ENCODE measurements at places on chromosomes 2 and 18.

DNA sequence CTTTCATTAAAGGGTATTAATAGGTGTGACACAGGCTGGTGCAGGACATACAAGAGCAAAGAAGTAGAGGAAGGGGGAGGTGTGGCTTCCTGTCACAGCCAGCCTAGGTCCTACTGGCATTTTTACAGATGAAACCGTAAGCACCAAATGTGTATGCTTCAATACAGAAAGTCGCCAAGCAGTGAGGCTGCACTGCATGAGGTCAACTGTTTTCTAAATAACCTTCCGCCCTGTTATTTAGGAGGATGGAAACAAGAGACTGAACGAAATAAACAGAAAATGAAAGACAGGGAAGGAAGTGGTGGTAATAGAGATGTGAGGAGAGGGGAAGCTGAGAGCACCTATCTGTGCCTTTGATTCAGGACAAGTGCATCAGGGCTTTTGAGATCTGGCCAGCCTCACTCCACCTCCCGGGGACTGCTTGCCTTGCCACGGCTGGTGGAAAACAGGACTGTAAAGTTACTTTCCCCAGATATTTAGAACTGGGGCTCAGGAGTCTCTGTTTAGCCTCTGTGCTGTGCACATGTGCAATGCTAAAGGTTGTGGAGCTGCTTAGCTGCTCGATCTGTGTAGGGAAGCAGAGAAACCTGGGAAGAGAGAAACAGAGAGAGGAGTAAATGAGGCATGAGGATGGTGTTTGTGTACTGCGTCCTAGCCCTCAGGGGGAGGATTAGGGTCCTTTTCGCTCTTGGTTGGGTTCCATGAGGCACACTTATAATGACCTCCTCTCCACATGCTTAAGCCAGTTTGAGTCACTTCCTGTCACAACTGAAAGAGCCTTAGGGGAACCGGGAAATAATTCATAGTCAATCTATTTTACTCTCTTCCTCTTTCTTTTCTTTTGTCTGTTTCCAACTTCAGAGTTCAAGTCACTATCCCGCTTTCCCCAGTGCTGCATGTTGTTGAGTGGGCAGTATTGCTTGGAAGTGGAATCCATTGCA lies 62.3 kb upstream of the BOD1L2 start:
- no peak for DNase-seq

DNA sequence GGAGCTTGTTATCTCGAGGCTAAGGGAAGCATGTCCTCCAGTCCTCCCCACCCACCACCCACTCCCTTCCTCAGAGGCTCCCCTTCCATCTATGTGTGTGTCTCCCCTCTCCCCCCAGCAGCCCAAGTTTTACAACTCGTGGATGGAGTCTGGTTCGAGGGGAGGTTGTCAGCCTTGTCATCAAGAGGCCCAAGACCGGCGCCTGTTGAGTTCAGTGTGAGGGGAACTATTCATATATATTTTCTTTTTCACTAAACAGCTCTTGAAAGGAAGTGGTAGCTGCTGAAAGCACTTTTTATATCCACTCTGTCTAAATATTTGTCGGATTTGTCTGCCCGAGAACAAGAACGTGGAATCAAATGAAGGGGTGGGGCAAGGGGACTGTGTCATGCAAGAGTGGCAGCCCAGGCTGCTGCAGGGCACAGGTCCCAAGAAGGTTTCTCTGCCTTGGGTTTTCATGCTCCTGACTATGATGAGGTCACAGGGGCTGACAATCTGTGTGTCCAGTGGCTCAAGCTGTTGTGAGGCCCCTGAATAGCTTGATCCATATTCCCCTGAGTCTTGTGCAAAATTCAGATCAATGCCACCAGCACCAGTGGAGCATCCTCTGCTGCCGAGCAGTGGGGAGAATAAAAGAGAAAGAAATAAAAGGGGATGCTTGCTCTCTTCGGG lies 35.0 kb downstream of the NRP2 start:
- DNase-seq = no peak

DNA sequence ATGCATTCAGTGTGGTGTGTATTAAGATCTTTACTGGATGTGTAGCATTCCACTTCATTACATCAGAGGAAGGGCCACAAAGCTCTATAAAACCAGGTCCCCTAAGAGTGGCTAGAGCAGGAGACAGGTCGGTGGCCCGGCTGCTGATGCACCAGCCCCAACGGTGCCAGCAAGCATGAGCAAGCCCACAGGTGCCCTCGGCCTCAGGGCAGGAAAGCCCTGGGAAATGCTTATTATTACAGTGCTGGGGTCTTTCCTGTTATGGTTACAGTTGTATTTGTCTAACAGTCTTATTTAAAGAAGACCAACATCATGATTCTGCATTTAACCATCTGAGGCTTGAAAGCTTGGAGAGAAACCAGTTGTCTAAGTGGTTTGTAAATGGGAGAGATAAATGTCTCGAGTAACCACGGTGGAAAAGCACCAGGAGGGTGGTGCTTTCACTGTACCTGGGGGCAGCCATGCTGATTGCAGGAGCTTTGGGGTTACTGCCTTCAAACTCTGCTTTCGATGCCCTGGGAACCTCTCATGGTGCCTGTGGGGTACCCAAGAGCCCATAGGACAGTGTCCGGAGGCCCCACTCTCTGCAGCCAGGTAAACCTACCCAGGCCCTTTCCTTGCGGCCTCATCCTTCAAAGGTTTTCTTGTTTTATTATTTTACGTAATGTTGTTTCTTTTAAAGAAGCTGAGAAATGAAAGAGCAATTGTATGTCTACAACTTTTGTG lies 133.1 kb downstream of the SH3RF3 start:
- DNase-seq = no peak

- DNase-seq = no peak
Measured at GRCh38 chr2:207184348-207184747, 18.6 kb upstream of the KLF7 start.

- DNase-seq = no peak
Measured at GRCh38 chr2:179939259-179939658, 67.8 kb downstream of the CWC22 start.

GRCh38 chr2:69961496-69961895 lies at the start of gene ASPRV1:
Gene ASPRV1 (minus strand): TSS chr2:69961631. CDS start chr2:69961436, 195 bp downstream.
- DNase-seq = no peak

DNA sequence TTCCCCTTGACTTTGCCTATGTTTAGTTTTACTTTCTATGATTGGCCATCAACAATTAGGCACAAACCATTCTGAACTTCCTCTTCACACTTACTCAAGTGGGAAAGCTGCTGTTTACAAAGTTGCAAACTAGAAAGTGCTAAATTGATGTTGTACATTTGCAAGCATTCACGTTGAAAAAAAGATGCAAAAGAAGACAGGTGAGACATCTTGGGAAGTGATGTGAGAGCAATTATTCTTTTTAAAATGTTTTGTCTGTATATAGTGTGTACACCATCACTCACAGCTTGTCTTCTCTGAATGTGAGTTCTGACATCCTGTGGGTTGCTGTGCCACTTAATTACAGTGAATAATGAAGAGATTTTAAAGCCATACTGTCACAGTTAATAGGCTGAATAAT lies 874.1 kb upstream of the LRATD1 start:
- no peak for DNase-seq

DNA sequence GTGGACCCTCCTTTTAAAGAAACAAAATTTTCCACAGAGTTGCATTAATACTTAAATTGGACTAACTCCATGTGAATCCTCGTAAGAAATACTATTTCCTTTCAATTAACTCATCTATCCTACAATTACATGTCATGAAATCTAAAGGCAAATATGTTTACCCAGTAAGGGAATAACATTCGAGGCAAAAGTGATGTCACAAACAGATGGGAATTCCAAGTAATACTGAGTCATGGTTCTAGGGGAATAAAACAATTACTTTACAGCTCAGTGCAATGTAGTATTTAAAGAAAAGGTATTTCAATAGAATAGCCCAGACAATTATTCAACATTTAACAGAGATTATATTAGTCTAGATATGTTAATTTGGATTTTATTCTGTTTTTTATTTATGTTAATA lies 205.8 kb downstream of the ZNF385B start:
- no peak for DNase-seq

DNA sequence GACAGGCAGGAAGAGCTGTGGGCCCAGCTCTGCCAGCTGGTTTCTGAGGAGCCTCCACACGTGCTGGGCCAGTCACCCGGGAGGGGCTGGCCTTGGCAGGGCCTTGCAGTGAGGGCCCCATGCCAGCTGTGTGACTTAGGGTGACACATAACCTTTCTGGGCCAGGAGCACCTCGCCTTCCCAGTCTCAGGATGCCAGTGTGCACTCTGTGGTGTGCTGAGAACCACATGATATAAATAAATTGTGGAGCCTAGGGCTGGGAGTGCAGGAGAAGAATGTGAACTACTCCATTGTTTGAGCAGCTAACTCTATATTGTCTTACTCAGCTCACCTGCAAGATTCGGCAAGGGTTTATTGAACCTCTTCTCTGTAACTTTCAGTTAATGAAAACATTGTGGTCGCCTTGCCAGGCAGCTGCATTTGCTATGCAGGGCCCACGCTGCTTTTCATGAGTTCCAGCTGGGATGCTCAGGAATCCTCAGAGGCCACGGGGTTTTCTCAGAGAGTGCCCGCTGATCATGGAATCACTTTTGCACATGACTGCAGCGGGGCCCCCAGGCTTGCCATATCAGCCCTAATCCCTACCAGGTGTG lies 222.3 kb downstream of the SH3RF3 start:
- DNase-seq = no peak

DNA sequence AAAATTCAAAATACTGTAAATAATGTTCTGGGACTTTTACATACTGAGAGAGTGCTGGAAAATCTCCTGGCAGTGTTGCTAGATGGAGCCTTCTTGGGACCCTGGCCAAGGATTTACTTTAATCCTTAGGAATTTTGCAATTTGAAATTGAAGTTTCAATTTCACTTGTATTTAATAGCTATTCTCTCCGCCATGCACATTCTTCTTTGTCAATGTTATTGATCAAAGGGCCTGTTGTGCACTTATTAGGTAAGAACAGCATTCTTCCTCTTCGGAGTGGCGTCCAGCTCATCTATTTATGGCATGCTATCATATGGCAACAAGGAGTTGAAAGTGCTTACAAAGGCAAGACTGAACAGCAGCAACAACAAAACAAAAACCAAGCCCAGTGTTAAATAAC lies 40.1 kb upstream of the SOS1 start:
- no peak for DNase-seq

DNA sequence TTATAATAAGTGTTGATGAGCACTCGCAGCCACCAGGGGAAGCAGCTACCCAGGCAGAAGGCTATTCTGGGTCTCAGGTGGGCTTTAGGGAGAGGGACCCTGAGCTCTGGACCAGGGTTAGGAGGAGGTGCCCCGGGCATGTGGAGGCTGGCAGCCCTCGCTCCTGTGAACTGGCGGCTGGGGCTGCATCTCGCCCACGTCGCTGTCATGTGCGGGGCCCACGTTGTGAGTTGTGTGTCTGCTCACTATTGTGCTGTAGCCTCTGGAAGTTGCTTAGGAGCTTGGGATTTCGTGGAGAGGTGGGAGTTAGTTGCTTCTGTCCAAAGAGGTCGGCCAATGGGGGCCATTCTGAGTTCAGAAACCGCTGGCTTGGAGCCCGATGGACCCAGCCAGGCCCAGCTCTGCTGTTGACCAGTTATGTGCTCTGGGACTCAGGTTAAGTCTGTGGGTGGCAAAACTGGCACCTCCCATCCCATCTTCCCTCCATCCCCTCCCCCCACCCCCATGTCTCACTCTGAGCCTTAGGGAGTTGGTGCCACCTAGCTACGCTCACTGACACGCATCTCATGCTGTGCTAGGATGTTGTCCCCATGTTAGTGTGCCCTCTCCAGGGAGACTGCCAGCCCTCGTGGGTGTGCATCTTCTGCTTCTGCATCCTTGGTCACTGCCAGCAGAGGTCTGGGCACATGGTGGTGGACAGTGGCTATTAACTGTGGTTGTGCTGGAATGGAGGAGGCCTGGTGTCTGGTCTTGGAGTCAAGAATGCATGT lies 18.5 kb downstream of the RRM2 start:
- DNase-seq = no peak

- DNase-seq = peak; percentile 23
Measured at GRCh38 chr2:20381457-20381856, 30.8 kb upstream of the PUM2 start.

- no peak for DNase-seq
Measured at GRCh38 chr18:35024965-35025364, 16.2 kb upstream of the MAPRE2 start.

DNA sequence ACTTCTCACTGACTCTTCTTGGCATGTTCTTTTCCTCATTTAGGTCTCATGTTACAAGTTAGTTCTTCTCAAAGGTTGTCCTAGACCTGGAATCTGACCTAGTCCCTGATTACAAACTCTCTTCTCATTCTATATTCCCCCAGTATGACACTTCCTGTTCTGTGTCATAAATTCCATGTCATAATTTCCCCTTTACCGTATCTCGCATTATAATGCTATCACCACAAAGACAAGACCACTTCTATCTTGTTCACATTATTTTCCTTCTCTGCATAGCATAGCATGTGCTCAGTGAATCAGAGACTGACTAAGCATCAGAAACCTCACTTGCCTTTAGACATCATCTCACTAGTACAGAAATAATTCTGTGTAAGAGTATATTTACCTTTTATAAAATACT lies 63.6 kb upstream of the CAVIN2 start:
- no peak for DNase-seq

DNA sequence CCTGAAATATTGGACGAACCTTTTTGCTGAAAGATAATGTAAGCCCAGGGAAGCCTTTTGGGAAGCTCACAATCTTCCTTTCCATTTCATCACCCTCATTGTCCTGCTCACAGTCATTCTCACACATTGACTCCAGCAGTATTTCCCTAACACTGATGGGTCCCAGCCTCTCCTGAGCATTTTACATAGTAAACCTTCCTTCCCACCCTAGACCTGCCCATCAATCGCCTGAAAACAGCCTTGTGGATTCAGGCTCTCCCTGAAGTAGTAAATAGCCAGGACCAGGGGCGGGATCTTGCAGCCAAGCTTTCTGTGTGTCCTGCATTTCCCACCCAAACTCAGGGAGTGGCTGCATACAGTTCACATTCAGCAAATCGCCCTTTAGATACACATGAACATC lies 149.9 kb downstream of the CYRIA start:
- no peak for DNase-seq
